Motor neuron (in vitro differentiated cells): ENCODE measurements at places on chromosomes 16 and 17. TPM values are rescaled to one million over a fixed set of nuclear protein-coding genes. Genes with fewer than 3 reads are reported as not detected.

AMZ2 gene
- 108 and 114 TPM in 2 replicates for total RNA-seq

KRT13 gene
- total RNA-seq, result not detected in 2 replicates

KRTAP4-9 gene
- total RNA-seq, result not detected in 2 replicates

BTBD17 gene
- total RNA-seq, result 3.0 and 3.8 TPM in 2 replicates

HBZ gene
- not detected in 2 replicates for total RNA-seq

GNGT2 gene
- 0.45 and 2.0 TPM in 2 replicates for total RNA-seq

SYNGR2 gene
- 4.4 and 5.0 TPM in 2 replicates for total RNA-seq

HOXB7 gene
- total RNA-seq, result 20.7 and 23.9 TPM in 2 replicates

PNMT gene
- 1.1 TPM in 2 replicates for total RNA-seq

GDPD1 gene
- 20.3 and 20.5 TPM in 2 replicates for total RNA-seq

VTN gene
- 1.00 and 2.1 TPM in 2 replicates for total RNA-seq

FOXL1 gene
- total RNA-seq, result 0.14 and 0.21 TPM in 2 replicates

ODAD4 gene
- 6.2 and 6.5 TPM in 2 replicates for total RNA-seq

STAT5A gene
- total RNA-seq, result 12.0 and 13.4 TPM in 2 replicates

RILP gene
- total RNA-seq, result 3.1 and 3.9 TPM in 2 replicates

SULT1A4 gene
- total RNA-seq, result 0.16 and 0.81 TPM in 2 replicates

WFIKKN1 gene
- 0.44 and 0.71 TPM in 2 replicates for total RNA-seq
